EL (cell line): ENCODE measurements at places on chromosomes 4 and X.

DNA sequence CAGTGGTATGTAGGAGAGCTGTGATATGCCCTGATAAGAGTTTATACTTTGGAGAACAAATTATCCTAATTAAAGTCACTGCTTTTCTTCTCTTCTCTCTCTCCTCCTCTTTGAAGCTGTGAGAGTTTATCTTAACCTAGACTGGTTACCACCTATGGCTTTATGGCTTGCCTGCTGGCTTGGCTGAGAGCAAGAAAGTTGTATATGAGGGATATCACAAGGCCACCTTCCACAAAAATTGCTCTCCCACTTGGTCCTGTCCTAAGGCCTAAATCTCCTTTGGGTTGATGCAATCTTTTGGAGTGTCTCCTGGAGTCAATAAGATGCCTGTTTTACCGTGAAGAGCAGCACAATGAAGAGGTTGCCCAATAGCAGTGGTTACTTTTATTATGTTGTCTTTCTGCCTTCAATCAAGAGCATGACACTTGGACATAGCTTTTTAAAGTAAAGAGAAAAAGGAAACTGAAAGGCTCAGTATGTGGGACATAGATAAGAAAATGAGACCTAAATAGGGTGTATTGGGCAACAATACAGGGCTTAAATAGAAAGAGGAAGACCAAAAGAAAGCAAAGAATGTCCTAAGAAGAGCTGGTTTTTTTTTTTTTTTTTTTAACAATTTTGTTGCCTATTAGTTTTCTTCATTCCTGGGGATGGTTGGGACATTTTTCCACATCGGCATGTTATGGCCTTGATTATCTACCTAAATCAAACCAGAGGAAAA is 9.2 kb downstream of the GUCY1A1 start:
- DNase-seq = no peak

DNA sequence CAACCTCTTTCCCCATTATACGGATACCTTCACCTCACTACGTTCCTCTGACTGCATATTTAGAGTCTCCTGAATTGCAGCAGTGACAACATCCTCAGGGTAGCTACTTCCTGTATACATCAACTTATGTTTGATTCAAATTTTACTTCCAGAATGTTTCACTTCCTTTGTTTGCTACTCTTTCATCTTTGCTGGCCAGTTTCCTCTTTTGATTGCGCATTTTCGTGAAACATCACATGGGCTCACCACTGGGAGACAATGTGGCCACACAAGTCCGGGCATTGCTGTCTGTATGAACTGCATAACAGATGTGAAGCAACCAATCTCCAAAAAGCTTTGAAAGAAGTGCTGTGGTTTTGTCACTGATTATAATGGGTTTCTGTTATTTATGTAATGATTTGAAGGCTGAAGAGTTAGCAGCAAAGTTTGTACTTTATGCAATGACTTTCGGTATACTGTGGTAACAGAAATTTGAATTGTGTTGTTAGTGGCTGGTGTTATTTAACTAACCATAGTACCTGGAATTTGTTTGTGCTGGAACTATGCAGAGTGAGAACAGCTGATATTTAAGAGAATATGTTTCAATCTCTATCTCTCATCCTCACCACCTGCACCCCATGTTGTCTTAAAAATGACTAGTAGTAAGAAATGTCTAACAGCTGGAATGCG is 7.4 kb downstream of the SNCA start:
- no peak for DNase-seq

- no peak for DNase-seq
Observed at GRCh38 chr4:132662456-132662855, 486.6 kb upstream of the PCDH10 start.

DNA sequence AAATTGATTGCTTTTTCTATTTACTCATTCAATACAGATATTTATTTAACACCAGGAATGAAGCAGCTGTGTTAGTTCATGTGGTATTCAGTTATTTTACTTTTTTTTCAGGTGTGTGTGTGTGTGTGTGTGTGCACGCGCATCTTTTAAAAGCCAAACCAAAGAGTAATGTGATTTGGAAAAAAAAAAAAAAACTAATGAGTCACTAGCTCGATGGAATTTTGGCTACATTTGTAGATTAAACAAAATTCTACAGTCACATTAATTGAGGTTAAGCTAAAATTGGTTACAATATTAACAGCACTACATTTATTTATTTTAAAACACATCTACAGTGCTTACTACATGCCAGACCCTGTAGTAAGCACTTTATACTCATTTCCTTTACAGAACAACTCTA is 66.8 kb downstream of the HHIP start:
- peak; percentile 18 for DNase-seq

GRCh38 chr4:123327346-123327745 is 69.2 kb upstream of the SPRY1 start:
- DNase-seq = no peak

- no peak for DNase-seq
Observed at GRCh38 chr4:53986062-53986461, 78.3 kb downstream of the CHIC2 start.

GRCh38 chrX:153626025-153626633 is 20.9 kb upstream of the DUSP9 start:
- no peak for DNase-seq

DNA sequence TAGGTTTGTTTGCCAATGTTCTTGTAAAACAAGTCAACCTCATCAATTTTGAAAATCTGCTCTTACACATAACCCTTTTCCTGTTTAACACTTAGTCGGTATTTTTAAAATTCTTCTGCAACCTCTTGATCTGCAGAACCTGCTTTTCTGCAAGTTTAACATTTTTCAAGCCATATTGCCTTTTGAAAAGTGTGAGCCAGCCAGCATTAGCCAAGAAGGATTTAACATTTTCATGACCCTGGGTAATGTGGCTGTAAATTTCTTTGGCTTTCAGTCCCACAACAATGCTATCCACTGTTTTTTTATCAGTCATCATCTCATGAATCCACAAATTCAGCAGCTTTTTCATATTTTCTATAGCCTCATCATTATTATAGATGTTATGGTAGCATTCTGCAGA is 956.5 kb downstream of the FAT4 start:
- DNase-seq = no peak

DNA sequence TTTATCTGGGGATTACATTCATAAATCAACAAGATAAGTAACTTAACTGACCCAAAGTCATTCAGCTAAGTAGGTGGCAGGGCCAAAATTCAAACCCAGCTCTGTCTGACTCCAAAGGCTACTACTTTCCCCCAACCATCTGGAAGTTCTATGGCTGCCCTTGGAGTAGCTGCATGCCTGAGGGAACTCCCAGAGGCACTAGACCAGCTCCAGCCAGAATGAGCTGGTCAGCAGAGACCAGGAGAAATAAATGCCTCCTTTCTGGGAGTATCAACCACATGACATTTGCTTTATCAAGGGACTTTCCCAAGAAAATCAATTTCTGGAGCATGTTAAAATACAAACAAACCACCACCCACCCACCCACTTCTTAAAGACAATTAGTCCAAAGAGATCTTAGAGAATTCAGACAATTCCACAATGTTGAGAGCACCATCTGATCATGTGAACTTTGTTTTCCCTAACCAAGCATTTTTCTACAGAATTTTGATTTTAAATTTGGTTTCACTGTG is 180.5 kb downstream of the EFHC2 start:
- no peak for DNase-seq

DNA sequence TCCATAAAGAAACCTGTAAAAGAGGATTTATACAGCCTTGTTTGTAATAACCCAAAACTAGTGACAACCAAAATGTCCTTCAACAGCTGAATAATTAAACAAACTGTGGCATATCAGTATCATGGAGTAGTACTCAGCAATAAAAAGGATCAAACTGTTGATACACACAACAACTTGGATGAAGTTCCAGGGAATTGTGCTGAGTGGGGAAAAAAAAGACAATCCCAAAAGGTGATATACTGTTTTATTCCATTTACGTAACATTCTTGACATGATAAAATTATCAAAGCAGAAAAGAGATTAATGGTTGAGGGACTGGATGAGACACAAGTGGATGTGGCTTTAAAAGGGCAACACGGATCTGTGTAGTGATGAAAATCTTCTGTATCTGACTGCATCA is 7.8 kb downstream of the CLIC2 start:
- no peak for DNase-seq

DNA sequence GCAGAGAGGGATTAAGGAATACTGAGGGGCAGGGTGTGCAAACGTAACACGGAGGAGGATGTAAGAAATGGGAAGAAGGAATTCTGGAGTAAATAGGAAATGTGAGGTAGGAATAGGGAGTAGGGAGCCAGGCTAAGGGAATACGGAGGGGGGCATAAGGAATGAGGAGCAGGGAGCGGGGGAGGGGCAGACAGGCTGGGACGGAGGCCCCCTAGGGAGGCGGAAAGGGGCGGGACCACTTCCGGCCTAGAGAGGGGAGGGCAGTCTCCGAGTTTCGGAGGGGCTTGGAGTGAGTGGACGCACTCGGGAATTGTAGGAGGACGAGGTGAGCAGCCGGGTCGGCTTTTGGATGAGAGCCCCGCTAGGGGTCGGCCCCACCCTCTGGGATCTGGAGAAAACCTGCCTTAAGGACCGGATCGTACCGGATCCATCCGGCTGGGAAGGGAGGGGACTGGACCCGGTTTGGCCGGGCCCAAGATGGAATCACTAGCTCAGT is 612 bp downstream of the MAGED2 start:
- peak; percentile 46 for DNase-seq

DNA sequence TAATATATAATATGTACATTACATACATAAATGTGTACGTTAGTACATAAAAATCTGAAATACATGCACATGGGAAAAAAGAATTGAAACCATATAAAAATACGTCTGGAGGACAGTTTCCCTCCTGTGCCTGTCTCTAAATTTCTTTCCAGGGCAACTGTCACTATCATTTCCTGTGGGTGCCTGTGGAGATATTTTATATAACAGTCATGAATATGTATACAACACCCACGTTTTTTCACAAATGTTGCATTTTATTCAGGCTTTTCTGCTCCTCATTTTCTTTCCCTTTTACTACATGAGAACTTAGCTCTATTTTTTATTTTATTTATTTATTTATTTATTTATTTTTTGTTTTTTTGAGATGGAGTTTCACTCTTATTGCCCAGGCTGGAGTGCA is 24.2 kb upstream of the GRPEL1 start:
- no peak for DNase-seq

DNA sequence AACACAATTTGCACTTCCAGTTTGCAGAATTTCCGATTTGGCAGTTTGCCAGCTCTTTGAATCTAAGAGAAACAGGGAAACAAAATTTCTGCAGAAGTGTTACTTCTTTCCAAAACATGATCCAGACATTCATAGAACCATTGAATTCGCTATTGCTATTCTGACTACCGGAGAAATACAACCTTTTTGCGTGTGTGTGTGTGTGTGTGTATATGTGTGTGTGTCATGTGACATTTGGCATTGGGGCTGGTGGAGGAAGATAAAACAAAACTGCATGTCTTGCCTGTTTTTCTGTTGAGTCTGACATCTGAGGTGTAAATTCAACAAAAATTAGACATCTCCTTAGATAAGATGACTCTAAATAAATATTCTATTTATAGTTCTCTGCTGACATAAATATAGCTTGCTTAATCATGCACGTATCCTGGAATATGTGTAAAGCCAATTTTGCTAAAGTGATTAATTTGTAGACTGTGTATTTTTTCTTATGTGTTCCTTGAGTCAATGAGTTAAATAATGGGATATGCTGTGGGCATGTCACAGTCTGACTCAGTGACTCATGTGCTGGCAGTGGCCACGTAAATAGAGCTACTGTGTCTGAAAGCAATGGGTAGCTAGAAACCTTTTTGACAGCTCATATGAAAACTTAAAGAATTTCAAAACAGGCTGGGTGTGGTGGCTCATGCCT is 98.9 kb downstream of the HPGD start:
- DNase-seq = peak; percentile 10

- DNase-seq = no peak
Observed at GRCh38 chr4:154292589-154292988, 199.0 kb downstream of the DCHS2 start.

GRCh38 chr4:105248613-105249012 is 101.9 kb downstream of the TET2 start:
- DNase-seq = no peak

- no peak for DNase-seq
Observed at GRCh38 chr4:132763465-132763864, 385.6 kb upstream of the PCDH10 start.

GRCh38 chr4:53169695-53170617 is 195.9 kb downstream of the SCFD2 start:
- no peak for DNase-seq

GRCh38 chr4:105556206-105556605 is 3.8 kb downstream of the ARHGEF38 start:
- no peak for DNase-seq

DNA sequence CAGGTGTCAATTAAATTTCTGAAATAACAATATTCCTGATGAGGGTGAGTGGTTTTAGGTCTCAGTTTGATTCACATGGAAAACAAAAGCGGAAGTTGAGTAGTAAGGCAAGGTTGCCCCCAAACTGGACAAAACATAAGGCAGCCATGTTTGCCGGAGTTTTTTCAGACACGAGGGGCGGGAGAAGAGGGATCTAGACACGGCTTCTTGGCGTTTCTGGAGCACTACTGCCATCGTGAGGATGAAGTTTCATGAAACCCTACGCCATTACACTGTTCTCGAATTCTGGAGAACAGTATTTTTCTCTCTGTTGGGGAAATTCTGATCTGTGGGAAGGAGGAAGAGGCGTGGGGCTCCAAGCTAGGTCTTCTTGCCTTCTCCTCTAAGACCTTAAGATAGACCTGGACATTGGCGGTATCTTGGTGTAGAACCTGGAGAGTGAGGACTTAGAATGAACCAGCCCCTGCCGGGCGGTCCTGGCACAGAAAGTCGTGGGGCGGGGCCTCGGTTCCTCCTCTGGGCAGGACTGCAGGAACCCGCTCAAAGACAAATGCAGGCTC is 160.3 kb downstream of the OR13H1 start:
- peak; percentile 34 for DNase-seq

DNA sequence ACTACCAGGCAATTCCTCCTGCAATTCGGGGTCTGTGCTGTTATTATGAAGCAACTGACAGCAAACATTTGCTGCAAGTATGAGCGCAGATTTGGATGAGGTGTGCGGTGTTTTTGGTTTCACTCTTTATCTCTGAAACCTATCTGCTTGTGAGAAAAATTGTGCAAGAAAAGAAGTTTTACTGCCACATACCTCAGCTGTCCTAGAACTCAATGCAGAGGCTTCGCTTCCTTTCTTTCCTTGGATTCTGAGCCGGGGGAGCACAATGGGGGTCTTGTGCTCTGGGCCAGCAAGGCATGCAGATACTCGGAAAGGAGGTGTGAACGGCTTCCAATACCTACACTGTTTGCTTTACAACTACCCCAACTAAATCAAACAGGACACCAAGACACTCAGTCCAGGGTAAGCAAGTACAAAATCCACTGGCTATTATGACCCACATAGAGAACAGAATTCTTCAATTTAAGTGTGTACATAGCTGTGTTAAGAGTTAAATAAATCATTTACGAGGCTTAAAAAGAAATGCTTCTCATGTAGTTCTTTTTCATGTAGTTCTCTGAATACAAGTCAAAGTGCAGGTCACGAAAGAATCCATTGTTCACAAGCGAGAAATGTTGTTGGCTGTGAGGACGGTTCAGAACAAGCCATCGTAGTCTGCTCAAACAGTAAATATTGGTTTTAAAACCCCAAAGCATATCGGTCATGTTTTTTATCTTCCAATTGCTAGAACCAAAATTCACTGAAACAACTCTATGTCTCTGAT is 1.1 kb downstream of the SORBS2 start:
- no peak for DNase-seq
